ENCODE measurements at places on chromosomes 1 and 21.

DNA sequence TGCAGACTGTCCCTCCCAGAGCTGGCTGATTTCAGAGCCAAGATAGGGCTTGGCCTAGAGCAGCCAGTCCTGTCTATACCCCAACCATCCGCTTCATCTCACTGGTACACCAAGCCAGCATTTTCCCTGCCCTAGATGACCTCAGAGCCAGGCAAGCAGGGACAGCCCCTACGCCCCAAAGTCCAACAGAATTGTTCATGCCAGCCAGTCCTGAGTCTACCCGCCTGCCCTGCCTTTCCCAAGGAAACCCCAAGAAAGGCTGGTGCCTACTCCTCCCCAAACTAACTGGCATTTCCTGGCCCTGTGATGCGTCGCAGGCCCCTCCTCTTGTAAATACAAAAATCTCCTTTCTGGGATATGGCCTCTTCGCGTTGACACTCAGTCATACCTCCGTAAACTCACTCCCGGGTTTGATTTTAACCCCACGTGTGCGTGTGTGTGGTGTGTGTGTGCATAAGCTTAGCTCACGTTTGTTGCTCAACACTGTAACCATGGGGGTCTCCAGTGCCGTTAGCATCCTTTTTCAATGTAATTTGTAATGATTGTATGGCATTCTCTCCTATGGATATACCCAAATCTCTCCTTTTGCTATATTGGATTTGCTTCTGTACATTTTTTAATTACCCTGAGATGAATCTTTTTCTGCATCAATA is 75.3 kb downstream of the SIK1 start:
- DNase-seq: no peak

- DNase-seq: no peak
Measured at GRCh38 chr1:207805841-207806421, 54.1 kb downstream of the CD46 start.

- no peak for DNase-seq
Measured at GRCh38 chr1:59568158-59568935, 246.4 kb upstream of the HOOK1 start.

DNA sequence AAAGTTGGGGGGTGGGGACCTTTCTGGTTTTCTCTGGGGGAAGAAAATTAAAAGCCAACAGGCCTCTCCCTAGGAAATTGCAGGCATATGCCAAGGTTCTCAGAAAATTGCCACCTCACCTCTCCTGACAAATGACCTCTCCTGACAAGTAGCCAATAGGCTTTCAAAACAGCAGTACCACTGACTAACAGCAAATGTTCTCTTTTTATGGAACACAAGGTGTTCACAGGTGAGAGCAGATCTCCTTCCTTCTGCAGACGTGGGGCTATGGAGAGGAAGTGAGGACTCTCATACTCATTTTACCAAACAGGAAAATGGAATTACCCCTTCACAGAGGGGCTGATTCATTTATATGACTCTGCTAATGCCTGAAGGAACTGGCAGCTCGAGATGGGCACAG is 32.7 kb upstream of the SUCO start:
- DNase-seq: no peak

DNA sequence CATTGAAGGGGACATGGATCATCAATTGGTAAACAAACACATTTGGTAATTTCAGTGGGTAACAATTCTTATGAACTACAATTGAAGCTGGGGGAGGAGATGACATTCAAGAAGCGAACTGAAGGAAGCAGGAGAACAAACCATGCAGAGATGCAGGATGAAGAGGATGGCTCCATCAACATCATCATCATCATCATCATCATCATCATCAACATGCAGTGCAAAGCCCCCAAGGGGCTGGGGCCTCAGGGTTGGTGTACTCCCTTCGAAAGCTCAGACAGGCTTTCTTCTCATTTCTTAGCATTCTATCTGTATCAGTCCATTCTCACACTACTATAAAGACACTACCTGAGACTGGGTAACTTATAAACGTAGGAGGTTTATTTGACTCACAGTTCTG is 105.8 kb downstream of the DUSP10 start:
- DNase-seq: no peak

- no peak for DNase-seq
Measured at GRCh38 chr1:76225526-76225925, 151.0 kb downstream of the ST6GALNAC3 start.

- no peak for DNase-seq
Measured at GRCh38 chr21:14071902-14072734, 138.6 kb downstream of the LIPI start.
